ENCODE measurements at places on chromosomes 2 and 18.

DNA sequence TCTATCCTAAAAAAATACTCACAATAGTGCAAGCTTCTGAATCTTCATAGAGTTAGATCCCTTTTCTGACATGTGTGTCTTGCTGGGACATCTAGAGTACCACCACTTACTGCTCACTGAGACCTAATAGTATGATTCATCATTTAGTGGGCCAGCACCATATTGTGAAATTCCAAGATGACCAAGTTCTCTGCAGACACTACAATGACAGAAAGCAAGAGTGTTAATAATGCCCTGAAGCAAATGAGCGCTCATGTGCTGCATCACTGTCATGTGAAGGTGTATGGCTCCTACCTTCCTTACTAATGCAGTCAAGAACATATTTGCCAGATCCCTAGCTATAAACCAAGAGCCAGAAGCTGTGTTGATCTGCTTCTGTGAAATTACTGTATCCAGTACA is 606.2 kb upstream of the NXPH2 start:
- DNase-seq: no peak

- DNase-seq: no peak
These were observed 291.3 kb upstream of the TANK start for GRCh38 chr2:160868891-160869290.

GRCh38 chr18:35352283-35352682 is 8.1 kb upstream of the ZNF24 start:
- DNase-seq: no peak

- DNase-seq: no peak
These were observed 4.1 kb downstream of the BCL11A start for GRCh38 chr2:60549238-60549927.

- DNase-seq: no peak
These were observed 576.2 kb downstream of the CPS1 start for GRCh38 chr2:211132573-211132972.

DNA sequence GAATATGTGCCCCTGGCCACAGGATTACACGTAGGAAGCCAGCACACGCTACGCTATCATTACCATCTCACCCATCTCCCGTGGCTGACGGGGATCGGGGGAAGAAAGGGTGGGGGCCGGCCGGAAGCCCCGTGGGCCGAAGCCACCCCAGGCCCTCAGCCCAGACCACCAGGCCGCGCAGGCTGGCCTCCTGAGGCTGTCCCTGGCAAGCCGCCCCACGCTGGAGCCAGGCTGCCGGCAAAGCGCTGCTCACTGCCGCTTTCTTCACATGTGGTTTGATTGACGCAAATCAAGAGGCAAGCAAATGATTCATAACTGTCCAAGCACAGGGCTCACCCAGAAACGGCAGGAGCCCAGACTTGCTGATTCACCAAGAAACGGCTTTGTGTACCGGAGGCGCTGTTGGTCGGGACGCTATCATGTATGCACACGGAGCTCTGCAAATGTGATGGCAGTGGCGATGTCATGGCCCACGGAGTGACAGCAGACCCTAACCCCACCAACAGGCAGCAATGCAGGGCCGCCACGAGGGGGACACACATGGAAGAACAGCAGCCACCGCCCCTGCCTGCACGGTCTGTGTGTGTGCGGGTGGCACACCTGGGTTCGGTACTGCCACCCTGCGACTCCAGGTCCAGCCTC is 125.7 kb downstream of the HDAC4 start:
- peak; percentile 88 for DNase-seq
